Cardiac fibroblast (primary cell): ENCODE measurements at places on chromosomes 12 and 14.

GRCh38 chr14:59503256-59503655, 18.9 kb downstream of the JKAMP start:
- DNase-seq = no peak

DNA sequence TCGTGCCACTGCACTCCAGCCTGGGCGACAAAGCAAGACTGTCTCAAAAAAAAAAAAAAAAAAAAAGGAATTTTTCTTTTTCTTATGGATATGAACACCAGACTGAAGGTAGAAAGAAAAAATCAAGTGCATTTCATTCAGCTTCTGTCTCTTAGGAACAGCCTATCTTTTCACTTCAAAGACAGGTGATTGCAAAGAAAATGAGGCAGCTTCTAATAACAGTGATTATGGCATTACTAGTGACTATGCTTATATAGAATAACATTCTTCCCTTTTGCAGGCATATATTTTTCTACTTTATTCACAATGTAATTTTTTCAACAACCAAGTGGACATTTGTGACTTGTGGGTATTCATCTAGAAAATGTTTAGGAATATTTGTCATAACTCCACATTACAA, 295.5 kb upstream of the ATXN7L3B start:
- DNase-seq = no peak

DNA sequence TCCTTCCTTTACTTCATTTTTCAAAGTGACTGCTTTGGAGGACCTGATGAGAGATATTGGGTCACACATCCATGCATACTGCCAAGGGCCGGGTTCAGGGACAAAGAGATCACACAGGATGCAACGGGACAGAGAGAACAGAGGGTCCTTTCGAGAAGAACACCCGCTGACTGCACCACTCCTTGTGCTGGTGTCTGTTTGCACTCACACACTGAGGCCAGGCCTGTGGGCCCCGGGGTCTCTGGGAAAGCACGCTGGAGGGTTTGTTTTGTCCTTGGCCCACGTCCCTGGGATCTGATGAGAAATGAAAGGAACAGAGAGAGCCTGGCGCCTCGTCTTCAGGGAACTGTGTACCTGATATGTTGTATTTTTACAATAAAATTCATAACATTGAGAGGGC, 42.2 kb downstream of the PAH start:
- DNase-seq = no peak

- peak; percentile 67 for DNase-seq
These were observed 494 bp downstream of the GCH1 start for GRCh38 chr14:54902143-54902520.

- DNase-seq = no peak
These were observed 61.7 kb downstream of the PPP1R36 start for GRCh38 chr14:64611358-64612020.

DNA sequence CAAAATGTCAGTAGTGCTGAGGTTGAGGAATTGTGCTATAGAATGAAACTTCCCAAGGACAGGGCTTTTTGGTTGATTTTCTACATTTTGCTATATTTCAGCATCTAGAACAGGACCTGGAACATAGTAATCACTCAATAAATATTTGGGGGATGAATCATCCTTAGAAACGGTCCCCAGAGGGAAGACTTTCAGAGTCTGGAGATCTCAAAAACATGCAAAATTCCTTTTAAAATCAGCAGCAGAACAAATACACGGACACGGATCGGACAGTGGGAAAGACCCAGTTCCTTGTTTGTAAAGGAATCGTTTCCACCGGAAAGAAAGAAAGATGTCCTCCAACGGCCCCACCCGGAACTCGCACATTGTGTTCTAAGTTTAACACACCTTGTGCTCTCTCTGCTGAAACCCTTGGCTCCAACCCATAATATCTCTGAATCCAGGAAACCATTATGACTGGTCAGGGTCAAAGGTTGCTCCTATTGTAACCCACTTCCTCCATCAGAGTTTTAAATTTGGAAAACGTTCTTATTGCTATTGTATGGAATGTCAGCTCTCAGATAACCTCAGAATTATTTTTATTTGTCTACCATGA, 617.2 kb downstream of the MED13L start:
- peak; percentile 88 for DNase-seq

GRCh38 chr12:78177298-78177697, 346.6 kb downstream of the NAV3 start:
- DNase-seq = no peak

GRCh38 chr12:131311764-131312163, 358.1 kb downstream of the ADGRD1 start:
- no peak for DNase-seq

DNA sequence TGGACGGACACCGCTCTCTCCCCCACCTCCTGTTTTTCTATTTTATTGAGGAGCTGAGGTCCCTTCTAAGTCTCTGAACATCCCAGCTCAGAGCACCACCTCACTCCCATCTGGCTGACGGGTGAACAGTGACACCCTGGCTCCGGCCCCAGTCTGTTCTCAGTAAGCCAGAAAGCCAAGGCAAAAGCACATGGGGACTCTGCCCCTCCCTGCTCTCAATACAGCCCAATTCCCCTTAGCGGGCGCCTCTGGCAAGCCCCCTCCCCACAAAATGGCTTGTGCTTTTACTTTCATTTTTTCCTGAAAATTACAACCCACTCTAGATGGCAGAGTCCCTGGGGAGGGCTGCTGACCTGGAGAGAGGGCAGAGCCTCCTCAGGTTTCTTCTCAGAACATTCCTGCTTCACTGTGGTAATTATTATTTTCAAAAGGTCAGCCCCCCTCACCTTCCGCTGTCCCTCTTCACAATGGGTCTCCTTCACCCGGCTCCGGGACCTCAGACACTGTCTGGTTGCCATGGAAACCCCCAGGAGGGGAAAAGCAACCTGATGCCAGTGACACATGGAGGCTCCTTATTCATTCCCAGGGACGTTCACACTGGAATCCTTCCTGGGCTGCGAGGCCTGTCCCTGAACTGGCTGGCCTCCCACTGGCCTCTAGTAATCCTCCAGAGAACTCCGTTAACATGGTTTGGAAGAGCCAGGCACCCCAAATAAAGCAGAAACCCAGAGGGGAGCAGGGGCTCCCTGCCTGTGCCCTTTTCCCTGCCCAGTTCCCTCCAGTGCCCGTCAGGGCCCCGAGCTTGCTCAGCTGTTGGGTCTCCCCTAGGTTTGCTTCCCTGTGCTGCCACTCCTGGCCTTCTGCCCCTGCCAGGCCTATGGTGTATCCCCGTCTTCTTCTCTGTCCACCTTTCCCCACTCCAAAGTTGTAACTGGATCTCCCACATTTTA, 15.9 kb downstream of the COL2A1 start:
- DNase-seq = no peak

GRCh38 chr12:40168868-40169267, 55.9 kb upstream of the LRRK2 start:
- DNase-seq = no peak

GRCh38 chr12:49043856-49044258, 16.7 kb downstream of the KMT2D start:
- peak; percentile 65 for DNase-seq

GRCh38 chr14:102759456-102760187, 17.6 kb upstream of the TRAF3 start:
- peak; percentile 26 for DNase-seq

- no peak for DNase-seq
These were observed 6.7 kb downstream of the GPR132 start for GRCh38 chr14:105058521-105059034.
